Stimulated activated CD4-positive, alpha-beta T cell treated with anti-CD3 and anti-CD28 coated beads, Interleukin-12 subunit alpha, Interleukin-12 subunit beta, amount 100 ng/mL, for 4 hours (primary cell): ENCODE measurements at places on chromosomes 16 and 17.

- no peak for DNase-seq
Measured at GRCh38 chr16:28589069-28589468, 7.8 kb downstream of the SULT1A2 start.

GRCh38 chr17:64260886-64261285, 2.2 kb downstream of the TEX2 start:
- DNase-seq: no peak

GRCh38 chr17:18070861-18071340, 16.8 kb upstream of the DRG2 start:
- DNase-seq: no peak

GRCh38 chr16:50183316-50183715, 30.2 kb downstream of the TENT4B start:
- DNase-seq: no peak

- DNase-seq: no peak
Measured at GRCh38 chr17:33550261-33550660, 257.2 kb upstream of the ASIC2 start.

DNA sequence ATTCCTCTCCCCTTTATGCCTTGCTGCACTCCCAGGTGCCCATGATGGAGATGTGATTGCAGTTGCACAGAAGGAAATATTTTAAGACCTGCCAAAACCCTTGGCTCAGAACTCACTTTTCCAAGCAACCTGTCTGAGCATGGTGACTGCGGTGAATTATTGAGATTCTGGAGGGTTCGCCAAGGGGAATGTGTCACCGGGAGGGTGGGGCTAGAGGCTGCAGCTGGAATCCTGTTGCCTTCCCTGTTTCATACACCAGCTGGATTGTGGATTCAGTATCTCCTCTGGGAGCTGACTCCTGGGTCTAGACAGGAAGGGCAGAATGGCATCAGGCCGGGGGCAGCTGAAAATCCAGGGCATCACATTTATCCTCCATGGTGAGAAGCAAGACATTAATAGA, 527.2 kb downstream of the TMEM114 start:
- no peak for DNase-seq

DNA sequence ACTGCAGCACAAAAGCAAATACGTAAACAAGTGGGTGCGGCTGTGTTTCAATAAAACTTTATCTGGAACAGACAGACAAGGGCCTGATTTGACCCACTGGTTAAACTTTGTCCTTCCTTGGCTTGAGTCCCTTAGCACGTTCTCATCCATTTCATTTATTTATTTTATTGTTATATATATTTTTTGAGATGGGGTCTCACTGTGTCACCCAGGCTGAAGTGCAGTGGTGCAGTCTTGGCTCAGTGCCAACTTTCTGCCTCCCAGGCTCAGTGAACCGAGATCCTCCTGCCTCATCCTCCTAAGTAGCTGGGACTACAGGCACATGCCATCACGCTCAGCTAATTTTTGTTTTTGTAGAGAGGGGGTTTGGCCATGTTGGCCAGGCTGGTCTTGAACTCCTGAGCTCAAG, 64.3 kb downstream of the MYH11 start:
- no peak for DNase-seq
